Vagina (tissue), 2 donors: ENCODE measurements at places on chromosomes 1 and 21. TPM values are rescaled to one million over a fixed set of nuclear protein-coding genes. Genes with fewer than 3 reads are reported as not detected.

The FAM76A gene
- 16.7 TPM for total RNA-seq

The FNBP1L gene
- 16.9 TPM for total RNA-seq

- peaks cover 16% of the 10 kb centered on the region for H3K4me1 ChIP-seq
- H3K27me3 ChIP-seq = no peaks in the 10 kb centered on the region
- no peak overlapping the region for H3K27ac ChIP-seq
- no peak for DNase-seq
Measured at GRCh38 chr1:85328713-85329397, 52.4 kb upstream of the BCL10 start.

DNA sequence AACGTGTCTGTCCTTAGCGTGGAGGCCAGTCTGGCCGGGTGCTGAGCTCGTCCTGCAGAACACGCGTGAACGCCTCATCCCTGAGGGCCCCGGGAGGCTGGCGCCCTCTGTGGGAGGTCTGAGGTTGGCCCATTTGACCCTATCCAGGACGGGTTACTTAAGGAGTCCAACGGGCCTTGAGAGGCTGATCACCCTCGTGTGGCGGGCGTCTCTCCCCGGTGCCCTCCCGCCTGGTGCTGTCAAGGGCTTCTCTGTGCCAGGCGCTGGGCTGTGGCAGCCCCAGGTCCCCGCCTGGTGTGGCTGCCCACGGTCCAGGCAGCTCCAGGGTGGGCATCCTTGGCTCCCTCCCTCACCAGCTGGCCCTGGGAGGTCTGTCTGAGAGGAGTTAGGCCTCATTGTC lies 9.7 kb downstream of the SKI start:
- H3K4me3 ChIP-seq = no peak overlapping the region
- H3K36me3 ChIP-seq = no peaks in the 10 kb centered on the region
- peak overlapping the region; percentile 96 for H3K27ac ChIP-seq
- peaks cover 100% of the 10 kb centered on the region for H3K4me1 ChIP-seq
- no peak for DNase-seq

- H3K27ac ChIP-seq = no peak overlapping the region
- no peak for DNase-seq
- H3K27me3 ChIP-seq = no peaks in the 10 kb centered on the region
- H3K36me3 ChIP-seq = no peaks in the 10 kb centered on the region
- no peaks in the 10 kb centered on the region for H3K4me1 ChIP-seq
- H3K4me3 ChIP-seq = no peak overlapping the region
Measured at GRCh38 chr1:53446051-53446450, 13.1 kb upstream of the DMRTB1 start.

DNA sequence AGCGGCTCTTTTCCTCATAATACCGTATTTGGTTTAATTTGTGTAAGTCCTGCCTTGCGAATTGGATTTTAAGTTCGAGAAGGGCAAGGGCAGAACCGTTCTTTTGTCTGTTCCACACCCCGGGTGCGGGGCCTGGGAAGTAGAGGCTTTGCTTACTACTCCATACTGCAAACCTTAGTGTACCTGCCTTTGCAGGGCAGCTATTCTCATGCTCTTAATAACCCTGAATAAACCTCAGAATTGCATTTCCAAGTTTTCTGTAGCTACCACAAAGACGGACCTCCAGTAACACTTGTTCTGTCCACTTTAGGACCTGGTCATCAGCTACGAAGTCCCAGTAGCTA lies 657 bp upstream of the HNRNPU start:
- H3K4me3 ChIP-seq = peak overlapping the region; percentile 97
- no peak for DNase-seq
- H3K4me1 ChIP-seq = peaks cover 26% of the 10 kb centered on the region

DNA sequence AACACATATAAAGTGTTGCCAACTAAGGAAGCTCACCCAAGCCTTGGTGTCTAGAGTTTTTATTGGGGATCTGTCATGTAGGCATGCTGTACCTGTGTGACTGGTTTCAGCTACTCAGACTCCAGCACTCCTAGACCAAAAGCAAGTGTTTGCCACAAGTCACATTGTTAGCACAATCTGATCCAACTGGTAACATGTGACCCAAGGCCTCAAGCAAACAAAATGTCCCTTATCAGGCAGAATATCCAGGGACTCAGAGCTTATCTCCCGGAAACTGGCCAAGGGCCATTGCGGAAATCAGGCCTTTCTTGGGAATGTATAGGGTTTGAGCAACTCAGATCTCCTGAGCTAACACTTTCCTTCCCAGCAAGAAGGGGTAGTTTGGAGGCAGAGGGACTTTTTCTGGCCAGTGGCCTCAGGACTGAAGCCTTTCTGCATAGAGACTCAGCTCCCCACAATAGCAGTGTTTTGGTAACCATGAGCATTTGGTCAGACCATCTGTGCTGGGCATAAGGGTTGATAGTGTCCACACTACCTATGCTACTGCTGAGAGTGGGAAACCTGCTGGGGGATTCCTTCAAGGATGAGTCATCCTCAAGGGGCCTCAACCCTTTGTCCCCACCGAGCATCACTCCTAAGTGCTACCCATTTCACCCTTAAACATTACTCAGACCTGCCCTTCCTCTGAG lies 29.6 kb downstream of the NHLH2 start:
- H3K4me1 ChIP-seq = peaks cover 30% of the 10 kb centered on the region
- no peak overlapping the region for H3K4me3 ChIP-seq
- H3K27me3 ChIP-seq = no peaks in the 10 kb centered on the region
- no peak for DNase-seq
- H3K27ac ChIP-seq = no peak overlapping the region
